ENCODE measurements at places on chromosomes 7 and 10. TPM values are rescaled to one million over a fixed set of nuclear protein-coding genes. Genes with fewer than 3 reads are reported as not detected.

ANKRD22 gene
- total RNA-seq: 1.4 TPM

- DNase-seq: no peak
These were observed 1.9 kb upstream of the SORCS1 start for GRCh38 chr10:107166403-107166802.

- DNase-seq: peak; percentile 15
These were observed 457 bp downstream of the ACADSB start for GRCh38 chr10:123009105-123009820.

DNA sequence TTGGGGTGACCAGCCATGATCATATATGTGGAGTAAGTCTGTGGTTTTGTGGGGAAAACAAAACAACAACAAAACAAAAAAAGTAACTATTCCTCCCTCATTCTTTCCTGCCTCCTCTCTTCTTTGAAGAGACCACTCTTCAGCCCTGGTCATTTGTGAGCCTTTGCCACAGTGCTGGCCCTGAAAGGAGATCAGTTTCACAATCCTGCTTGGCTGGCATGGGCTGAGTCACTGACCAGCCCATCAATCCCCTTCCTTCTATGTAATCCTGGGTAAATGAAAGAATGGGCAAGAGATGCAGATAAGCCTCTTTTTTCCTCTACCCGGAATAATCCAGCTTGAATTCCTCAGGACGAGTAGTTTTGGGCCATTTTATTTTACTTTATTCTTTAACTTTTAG lies 13.6 kb downstream of the CSTF2T start:
- DNase-seq: no peak

SH2D4B gene
- 0.99 TPM for total RNA-seq

- DNase-seq: no peak
These were observed 47.8 kb downstream of the COBL start for GRCh38 chr7:51268859-51269258.

SPAG6 gene
- total RNA-seq: 4.2 TPM

DNA sequence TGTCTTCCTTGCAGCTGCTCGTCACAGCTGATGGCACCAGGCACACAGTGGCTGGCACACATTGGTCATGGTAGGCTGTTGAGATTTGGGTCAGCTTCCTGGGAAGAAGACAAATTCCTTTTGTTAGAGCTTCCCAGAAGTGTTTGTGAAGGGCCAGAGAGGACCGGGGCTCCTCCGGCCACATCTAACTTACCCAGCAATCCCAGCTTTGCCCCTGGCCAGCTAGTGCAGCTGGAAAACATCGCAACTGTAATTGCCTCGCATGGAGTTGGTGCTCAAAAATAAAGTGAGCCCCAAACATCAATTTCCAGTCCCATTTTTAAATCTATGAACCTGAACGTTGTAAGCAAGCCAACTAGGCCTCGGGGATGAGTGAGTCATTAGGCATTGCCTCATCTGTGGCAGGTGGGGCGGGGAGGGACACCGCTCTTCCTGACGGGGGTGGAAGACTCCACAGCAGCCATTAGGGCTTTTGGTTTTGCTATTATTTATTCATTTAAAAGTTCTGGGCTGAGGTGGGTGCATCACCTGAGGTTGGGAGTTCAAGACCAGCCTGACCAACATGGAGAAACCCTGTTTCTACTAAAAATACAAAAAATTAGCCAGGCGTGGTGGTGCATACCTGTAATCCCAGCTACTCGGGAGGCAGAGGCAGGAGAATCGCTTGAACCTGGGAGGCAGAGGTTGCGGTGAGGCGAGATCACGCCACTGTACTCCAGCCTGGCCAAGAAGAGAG lies 12.4 kb downstream of the CPA5 start:
- peak; percentile 66 for DNase-seq
